NCI-H774 (cell line): ENCODE measurements at places on chromosomes 13 and 19.

GRCh38 chr13:25602176-25602575 lies 230.4 kb downstream of the ATP8A2 start:
- no peak for DNase-seq

- DNase-seq, result no peak
Observed at GRCh38 chr19:19711934-19712828, 20.7 kb downstream of the ZNF14 start.

DNA sequence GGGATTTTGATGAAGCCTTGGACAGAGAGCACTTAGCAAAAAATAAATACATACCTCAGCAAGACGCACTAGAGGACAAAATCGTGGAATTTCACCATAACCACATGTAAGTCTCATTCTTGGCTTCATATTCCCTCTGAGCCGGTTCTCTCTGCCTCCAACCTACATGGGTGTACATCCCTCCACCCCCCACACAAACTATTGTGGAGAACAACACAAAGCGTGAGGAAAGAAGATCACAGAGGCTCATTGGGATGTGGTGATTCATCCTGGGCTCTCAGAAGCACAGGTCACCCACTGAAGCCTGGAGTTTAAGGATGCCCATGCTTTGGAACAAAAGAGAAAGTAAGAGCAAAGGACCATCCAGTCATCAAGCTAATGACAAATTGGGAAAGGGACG lies 192.2 kb downstream of the STK24 start:
- DNase-seq, result no peak

- DNase-seq, result no peak
Observed at GRCh38 chr13:42860485-42860884, 79.1 kb downstream of the FAM216B start.

- DNase-seq, result no peak
Observed at GRCh38 chr19:5953680-5954213, 24.2 kb downstream of the RANBP3 start.

DNA sequence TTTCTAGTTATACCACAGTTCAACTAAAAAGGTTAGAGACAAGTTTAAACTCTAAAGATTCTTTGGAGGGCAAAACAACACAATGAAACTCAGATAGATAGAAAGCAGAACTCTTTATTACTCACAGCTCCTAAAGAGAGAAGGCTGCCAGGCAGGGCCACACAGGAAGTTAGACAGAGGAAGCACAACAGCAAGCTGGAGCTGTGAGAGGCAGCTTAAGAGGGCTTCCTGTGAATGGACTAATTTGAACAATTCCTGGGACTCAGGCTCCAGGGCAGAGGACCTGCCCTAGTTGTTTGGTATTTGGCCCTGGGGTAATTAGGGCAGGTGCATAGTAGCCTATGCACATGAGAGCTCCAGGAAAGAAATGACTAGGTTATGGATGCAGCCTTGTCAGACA lies 803.6 kb downstream of the DIAPH3 start:
- DNase-seq, result no peak

DNA sequence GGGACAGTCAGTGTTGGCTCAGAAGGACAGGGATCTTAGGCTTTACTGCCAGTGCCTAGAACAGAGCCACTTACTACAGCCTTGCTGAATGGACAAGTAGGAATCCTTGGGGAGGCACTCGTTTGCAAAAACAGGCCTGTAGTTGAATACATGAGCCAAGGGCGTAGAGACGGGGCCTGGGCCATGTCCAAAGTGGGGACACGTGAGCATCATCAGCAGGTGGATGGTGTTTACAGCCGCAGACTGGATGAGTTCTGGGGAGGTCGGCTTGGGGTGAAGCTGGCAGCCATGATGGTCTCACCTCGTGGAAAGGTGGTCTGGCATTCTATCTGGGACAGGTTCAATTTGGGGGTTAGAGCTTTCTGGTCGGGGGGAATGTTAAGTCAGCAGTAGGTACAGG lies 17.5 kb downstream of the RYR1 start:
- DNase-seq, result no peak

DNA sequence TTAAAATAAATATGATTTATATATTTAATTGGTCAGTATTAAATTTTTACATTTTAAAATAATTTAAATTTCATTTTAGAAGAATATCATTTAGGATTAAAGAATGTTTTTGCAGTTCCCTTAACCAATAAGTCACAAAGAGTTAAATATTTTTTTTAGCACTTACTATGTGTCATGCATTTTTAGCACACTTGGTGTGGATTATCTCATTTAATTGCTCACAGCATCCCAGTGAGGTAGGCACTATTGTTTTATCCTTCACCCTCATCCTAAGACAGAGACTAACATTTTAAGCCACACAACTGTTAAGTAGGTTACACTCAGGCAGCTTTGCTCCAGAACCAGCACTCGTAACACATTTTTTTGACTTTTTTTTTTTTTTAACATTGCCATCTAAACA lies 78.2 kb downstream of the URI1 start:
- no peak for DNase-seq

DNA sequence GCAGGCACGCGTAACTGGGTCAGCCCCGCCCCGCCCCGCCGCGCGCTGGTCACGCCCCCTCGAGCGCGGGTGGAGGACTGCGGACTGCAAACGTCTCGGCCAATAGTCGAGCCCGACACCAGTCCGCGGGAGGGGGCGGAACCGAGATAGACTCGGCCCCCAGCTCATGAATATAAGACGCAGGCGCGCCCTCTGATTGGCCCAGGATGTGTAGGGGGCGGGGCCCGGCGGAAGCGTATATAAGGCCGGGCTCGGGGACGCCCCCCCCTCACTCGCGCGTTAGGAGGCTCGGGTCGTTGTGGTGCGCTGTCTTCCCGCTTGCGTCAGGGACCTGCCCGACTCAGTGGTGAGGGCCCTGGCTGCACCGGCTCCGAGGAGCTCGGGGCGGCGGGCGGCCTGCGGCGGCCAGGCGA lies at the start of gene CIRBP:
CIRBP (plus strand) TSS at position 268 of the 413 bp plus-strand sequence. CDS start 1,602 bp downstream, outside the sequence.
- DNase-seq, result peak; percentile 97

DNA sequence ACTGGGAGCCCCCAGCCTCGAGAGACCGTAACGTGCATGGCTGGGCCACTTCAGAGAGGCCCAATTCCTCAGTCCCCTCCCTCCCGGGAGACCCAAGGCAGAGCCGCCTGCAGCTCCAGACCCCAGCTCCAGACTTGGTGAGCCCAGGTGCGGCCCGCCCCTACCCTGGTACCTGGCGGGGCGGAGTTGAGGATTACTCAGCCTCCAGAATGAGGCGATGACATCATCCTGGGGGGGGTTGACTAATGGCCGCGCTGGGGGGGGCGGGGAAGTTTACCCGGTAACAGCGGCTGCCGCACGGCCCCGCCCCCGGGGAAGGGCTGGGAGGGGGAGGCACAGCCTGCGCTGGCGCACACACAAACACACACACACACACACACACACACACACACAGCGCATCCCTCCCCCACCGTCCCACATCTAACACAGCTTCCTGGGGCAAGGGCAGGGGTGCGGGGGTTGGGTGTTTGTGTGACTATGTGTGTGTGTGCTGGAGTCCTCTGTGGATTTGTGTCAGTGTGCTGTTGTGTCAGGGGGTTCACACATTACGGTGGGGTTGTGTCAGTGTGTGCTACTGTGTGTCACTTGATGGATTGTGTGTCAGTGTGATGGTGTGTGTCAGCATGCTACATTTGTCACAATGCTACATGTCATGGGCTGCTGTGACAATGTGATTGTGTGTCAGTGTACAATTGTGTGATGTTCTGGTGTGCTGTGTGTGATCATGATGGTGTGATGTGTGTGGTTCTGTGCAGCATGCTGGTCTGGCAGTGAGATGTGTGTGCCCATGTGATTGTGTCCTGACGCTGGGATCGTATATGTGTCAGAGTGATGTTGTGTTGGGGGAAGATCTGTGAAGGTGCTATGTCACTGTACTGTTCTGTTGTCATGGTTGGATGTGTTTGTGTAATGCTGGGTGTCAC lies 10.3 kb upstream of the BBC3 start:
- peak; percentile 80 for DNase-seq

- no peak for DNase-seq
Observed at GRCh38 chr13:101706651-101707050, 254.2 kb downstream of the ITGBL1 start.

DNA sequence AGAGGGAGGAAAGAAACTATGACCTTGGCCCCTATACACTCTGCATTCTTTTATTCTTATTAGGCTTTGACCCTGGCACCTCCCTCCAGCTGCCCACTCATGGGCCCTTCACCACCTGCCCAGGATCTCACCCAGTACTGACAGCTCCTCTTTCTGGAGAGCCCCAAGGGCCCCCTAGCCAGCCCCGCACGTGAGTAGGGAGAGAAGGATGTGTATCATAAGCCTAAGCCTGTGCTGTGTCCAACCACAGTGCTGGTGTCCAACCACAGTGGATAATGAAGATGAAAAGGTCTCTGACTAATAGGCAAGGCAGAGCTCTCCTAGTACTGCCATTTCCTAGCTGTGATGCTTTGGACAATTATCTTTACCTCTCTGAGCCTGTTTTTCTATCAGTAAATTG lies 4.2 kb downstream of the DMRTC2 start:
- DNase-seq, result no peak

GRCh38 chr13:29878101-29878500 lies 27.7 kb upstream of the UBL3 start:
- no peak for DNase-seq

DNA sequence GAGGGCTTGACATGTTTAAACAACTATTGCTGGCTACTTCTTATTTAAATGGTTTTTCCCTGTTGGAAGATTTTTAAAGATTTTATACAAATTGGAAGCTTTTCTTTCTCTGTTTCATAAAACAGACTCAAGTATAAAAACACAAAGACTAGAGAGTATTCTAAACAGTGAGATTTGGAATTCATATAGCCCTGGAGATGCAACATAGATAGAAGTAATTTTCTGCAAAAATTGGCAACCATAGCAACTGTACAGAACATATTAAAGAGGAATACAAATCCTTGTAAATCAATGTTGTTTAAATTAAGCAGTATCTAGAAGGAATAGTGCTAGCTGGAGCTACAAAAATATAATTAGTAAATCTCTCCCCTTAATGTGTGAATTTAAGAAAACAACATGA lies 2612.9 kb upstream of the PCDH20 start:
- DNase-seq, result no peak

DNA sequence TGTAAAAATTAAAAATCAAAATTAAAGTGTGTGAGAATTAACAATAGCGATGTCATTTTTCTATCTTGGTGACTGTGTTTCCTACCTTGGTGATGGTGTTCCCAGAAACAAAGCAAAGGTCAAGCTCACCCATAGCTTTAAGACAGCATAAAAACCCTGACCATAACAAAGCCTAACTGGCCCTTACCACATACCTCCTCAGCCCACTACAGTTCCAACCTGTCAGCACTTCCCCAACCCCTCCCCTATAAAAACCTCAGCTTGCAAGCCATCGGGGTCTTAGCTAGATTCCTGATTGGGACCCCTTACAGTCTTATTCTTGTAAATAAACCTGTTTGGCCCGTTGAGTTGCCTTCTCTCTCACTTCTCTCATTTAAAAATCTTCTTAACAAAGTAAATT lies 484.4 kb upstream of the PCDH20 start:
- DNase-seq, result no peak

- no peak for DNase-seq
Observed at GRCh38 chr13:75312884-75313520, 169.0 kb downstream of the TBC1D4 start.

GRCh38 chr19:58558066-58558622 lies at the start of gene UBE2M:
UBE2M (minus strand) TSS chr19:58558611; CDS start chr19:58558381, 230 bp downstream.
- DNase-seq, result no peak

DNA sequence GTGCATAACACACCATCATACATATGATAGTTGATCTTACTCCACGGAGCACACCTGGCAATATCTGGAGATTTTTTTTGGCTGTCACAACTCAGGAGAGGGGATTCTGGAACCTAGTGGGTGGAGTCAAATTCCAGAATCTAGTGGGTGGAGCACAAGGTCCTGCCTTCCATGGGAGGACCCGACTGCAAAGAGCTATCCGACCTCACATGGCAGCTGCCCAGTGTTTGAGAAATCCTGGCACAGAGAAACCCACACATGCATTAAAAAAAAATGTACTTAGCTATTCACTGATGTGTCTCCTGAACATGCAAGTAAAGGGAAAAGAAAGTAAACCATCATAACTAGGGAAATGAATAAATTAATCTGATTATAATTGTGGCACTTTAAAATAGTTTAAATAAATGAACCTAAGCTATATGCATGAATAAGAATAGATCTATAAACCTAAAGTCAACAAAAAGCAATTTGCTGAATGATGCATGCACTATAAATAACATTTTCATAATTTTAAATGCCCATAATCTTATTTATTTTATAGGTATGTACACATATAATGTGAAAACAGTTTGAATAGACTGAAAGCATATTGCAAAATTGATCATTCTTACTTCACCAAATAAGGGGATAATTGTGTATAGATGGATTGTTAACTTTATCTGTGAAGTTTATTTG lies 300.3 kb downstream of the MYO16 start:
- DNase-seq, result no peak

DNA sequence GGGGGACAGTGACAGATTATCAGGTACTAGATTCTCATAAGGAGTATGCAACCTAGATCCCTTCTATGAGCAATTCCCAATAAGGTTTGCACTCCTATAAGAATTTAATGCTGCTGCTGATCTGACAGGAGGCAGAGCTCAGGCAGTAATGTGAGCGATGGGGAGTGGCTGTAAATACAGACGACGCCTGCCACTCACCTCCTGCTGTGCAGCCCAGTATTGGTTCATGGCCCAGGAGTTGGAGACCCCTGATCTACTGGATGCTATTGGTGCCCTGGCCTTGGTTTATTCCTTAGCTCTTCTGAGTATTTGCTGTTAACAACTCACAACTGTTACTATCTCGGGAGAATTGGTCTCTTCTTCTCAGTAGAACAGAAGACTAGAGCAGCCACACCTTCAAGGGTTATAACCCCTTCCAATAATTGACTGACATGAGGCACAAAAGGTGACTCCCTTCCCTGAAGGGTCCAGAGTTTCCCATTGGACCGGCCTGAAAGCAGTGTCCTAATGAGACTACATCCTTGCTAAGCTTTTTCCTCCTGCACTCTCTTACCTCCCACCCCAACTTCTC lies 35.0 kb upstream of the RBM26 start:
- DNase-seq, result no peak

- no peak for DNase-seq
Observed at GRCh38 chr13:100835695-100836094, 161.1 kb upstream of the TMTC4 start.

GRCh38 chr19:45001087-45001739 lies at the start of gene RELB:
RELB (plus strand) TSS chr19:45001464; CDS start chr19:45001580, 116 bp downstream.
- peak; percentile 89 for DNase-seq
